Activated naive CD4-positive, alpha-beta T cell treated with anti-CD3 and anti-CD28 coated beads, Interleukin-2, amount 50 U/mL, for 72 hours (primary cell): ENCODE measurements at places on chromosomes 5 and 9.

DNA sequence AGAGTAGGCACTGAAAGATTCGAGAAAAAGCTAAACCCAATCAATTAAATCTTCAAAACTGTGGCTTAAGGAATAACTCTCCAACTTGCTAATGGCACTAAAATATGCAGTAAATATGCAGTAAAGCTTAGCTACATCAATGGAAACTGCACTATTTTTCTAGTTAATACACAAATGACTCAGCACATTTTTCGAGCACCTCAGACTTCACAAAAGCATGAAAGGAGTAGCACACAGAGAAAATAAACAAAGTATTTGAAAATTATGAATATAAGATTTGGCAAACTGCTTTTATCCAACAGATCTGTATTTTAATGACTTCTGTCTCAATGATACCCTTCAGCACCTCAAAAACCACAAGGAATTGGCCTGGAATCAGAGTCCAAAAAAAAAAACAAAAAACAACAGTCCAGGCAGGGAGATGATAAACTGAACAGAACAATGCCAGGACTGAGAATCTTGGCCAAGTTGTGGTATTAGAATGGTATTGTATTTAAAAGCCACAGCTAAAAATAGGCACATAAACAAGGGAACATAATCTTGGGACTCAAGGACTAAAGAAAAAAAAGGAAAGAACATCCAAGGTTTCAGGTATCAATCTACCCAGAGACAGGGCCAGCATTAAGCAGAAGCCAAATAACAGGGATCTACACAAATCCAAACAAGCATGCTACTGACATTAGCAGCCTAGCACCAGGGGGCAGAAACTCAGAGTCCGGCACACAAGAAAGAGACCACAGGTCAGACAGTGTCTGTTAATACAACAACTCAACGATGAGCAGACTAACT, 21.4 kb downstream of the TMEM245 start:
- no peak for DNase-seq

GRCh38 chr9:120616966-120617935, 37.3 kb upstream of the CDK5RAP2 start:
- no peak for DNase-seq

GRCh38 chr5:1414311-1415058, 30.8 kb downstream of the SLC6A3 start:
- no peak for DNase-seq

GRCh38 chr9:70829591-70830265, 291.7 kb downstream of the TRPM3 start:
- no peak for DNase-seq

DNA sequence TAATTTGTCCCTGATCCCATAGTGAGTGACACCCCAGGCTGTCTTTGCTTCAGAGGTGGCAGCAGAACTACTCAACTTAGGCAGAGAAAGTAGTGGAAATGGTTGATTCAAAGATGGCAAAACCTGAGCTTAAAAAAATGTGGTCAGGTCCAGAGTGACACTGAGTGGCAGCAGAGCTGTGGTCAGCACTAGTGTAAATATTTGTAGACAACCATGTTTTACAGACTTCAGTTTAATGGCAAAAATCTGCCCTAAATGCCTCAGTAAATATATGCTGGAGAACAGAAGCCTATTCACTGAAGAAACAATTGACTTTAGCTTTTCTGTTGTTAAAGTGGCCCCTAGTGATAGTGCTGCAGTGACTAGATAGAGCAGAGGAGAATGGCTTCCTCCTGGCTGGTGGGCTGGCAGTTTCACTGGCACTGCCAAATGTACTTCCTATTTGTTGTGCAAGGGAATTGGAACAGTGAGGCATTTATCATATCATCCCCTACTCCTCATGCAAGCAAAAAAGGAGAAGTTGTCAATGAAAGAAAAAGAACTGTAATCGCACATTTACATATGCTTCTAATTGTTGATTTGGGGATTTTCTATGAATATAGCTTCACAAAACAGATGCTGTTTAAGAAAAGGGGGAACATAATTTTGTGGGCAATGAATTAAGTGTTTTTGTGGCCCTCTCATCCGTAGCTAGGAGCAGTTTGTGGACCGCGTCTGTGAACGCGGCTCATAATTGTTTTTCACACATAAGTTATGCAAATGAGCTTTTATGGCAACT, 12.0 kb downstream of the PBX3 start:
- DNase-seq, result no peak

DNA sequence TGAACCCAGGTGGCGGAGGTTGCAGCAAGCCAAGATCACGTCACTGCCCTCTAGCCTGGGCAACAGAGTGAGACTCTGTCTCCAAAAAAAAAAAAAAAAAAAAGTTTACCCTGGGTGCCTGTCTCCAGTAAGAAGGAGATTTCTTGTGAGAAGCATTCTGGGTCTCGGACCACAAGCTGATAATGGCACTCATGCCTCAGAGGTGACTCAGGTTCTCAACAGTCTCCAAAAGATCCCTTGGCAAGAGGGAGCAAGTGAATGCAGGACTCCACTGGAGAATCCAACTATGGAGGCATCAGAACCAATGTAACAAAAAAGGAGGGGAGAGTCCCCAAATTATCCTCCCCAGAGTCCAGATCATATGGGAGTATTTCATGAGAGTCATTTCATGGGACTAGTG, 106.0 kb upstream of the LRRTM2 start:
- no peak for DNase-seq

GRCh38 chr9:91541734-91542133, 118.1 kb upstream of the NFIL3 start:
- DNase-seq, result no peak

DNA sequence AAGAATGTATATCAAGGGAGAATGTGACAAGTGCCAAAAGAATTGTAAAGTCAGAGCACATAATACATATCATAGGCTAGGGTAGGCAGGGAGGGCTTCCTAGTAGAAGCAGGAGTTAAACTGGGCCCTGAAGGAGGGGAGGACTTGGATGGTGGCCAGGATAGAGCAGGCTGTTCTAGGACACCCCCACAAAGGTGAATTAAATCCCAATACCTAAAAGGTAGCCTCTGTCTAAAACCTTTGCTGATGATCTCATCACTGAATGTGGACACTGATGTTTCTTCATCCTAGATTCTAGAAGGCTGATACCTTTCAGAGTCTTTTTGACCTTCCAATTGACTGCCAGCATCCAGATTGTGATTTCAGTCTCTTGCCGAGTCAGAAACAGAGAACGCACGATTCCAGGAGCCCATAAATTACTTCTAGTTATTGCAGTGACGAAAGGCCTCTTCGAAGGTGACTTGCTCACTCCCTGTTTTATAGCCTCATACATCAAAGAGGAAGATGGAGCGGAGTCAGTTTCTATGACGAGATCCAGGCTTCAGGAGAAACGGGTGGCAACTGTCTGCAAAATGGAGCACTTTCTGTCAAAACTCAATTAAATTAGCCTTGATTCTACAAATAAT, 43.2 kb downstream of the KIF4B start:
- no peak for DNase-seq

DNA sequence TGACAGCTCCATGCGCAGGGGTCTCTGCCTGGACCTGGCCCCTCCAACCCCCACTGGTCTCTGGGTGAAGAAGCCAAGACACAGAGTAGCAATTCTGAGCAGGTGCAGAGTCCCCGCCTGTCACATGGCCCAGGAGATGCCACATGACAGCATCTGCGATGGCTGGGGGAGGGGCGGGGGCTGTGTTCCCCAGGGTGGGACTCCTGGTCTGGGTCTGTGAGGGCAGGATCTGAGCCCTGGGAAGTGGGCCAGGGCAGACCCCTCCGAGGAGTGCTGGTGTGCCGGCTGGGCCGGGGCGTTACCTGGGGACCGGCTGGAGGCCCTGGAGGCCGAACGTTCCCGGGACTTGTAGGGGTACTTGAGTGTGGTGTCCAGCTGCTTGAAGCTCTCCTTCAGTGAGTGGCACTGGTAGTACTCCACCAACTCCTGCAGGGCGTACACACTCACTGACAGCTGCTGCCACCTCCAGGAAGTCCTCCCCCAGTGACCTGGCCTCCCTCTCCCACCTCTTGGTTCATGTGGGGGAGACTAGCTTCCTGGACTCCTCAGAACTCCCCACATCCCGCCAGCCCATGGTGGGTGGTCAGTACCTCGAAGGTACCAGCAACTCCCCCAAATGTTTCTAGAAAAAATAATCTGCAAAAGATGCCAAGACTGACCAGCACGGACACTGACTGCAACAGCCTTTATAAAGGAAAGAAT, 32.1 kb upstream of the SARDH start:
- DNase-seq, result peak; percentile 53

- no peak for DNase-seq
These were observed 58.0 kb upstream of the UBAC1 start for GRCh38 chr9:136019041-136019680.

GRCh38 chr5:45279109-45279508, 417.1 kb downstream of the HCN1 start:
- no peak for DNase-seq

DNA sequence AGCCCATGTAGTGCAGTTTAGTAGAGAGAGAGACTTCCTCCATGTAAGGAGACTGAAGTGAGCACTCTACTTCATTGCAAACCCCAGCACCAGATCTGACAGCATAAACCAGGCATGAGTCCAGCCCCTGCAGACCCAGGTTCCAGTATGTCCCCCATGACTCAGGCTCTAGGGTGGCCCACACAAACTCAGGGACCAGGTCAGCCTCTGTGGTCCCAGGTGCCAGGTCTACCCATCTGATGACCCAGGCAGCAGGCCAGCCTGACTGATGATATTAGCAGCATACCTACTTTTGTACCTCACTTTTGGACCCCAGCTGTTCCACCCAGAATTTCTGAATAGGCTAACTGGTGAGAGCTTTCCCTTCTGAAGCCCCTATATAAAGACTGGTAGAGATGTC, 647.8 kb downstream of the ANXA1 start:
- no peak for DNase-seq

DNA sequence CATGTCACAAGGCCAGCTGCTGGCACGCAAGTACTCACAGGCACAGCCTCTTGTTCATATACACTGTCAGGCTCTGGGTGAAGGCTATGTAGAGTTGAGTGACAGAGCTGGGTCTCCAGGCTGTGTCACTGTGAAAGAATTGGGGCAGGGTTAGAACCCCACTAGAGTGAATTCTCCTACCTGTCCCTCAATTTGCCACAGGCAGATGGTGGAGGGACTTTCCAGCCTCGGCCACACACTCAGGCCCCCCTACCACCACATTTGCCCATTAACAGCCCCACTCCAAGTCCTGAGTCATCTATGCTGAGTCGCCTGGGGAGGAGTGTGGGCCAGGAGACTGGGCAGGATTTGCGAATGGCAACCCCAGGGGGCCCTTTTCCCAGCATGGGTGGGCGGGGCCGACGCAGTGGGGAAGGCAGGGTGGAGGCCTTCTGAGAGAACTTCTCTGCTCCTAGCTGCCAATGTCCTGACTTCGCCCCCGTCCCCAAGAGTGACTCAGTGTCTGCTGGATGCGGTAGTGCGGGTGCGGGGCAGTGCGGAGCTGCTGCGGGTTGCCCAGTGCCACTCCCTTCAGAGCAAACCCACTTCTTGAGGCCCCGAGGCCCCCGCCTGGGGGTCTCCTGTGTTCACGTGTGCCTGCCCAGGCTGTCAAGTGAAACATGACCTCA, 50.3 kb upstream of the PSD2 start:
- DNase-seq, result no peak

DNA sequence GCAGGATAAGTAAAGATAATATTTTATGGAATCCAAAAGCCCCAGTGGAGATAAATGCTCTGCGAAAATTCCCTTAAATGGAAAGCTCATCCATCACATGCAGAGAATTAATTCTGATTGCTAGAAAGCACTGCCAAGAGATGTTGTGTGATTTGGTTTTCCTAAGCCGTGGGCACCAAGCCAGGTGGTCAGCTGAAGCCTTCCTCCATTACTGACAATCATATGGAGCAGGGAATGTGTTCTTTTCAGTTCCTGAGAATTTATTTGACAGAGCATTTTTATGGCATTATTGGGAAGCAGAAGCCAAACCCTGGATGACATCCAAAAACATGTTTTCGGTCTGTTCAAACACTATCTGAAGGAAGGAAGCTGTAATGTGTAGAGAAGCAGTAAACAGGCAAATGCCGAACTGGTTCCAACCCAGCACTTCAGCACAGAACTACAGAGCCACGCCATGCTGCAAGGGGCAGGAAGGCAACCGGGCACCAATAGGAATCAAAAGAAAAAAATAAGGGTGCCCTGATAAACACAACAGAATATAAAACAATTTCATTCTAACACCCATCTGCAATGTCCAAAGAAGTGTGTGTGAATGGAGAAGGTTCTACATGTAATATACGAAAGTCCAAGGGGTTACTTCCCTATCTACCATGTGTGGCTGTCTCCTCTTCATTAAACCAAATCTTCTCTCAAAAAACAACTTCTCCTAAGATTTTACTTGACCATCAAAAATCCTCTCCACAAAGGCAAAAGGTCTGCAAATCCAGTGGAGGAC, 12.3 kb downstream of the ARSB start:
- no peak for DNase-seq

DNA sequence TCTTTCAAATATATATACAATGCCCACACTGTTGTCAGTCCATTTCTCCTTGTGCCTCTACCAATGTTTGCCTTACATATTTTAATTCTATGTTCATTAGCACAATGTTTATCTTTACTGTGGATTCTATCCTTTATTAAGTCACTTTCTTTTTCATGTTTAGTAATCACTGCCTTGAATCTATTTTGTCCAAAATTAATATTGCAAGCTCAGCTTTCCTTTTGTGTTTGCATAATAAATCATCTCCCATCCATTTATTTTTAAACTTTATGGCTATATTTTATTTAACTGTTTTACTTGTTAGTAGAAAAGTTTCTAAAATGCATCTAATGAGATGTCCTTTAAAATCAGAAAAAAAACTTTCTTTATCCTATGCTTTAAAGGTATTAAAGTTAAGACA, 126.8 kb upstream of the ACOT12 start:
- no peak for DNase-seq

- DNase-seq, result no peak
These were observed 14.4 kb upstream of the AMACR start for GRCh38 chr5:34022121-34022705.

GRCh38 chr9:37290940-37291485, 131.5 kb upstream of the GRHPR start:
- DNase-seq, result no peak

DNA sequence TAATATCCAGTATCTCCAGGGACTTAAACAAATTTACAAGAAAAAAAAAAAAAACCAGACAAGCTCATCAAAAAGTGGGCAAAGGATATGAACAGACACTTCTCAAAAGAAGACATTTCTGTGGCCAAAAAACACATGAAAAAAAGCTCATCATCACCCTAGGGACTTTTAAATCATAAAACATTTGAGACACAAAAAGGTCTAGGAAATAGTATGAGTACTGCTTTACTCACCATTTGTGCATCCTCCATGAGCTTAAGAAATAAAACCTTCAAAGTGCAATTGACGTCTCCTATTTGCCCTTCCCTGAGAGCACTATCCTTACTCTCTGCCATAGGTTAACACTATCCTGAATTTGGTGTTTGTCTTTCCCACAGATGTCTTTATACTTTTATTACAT, 193.7 kb upstream of the NREP start:
- DNase-seq, result no peak

GRCh38 chr9:130111786-130112537, 58.3 kb downstream of the GPR107 start:
- DNase-seq, result no peak

DNA sequence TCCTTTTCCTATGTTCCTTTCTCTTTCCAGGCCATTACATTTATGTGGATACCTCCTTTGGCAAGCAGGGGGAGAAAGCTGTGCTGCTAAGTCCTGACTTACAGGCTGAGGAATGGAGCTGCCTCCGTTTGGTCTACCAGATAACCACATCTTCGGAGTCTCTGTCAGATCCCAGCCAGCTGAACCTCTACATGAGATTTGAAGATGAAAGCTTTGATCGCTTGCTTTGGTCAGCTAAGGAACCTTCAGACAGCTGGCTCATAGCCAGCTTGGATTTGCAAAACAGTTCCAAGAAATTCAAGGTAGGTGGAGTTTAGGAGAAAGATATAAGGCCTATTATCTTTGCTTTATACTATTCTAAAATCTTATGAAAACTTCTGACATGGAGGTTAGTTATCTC, 64.5 kb downstream of the MAMDC2 start:
- no peak for DNase-seq
